NCI-H524 (cell line): ENCODE measurements at places on chromosomes 13 and 19.

DNA sequence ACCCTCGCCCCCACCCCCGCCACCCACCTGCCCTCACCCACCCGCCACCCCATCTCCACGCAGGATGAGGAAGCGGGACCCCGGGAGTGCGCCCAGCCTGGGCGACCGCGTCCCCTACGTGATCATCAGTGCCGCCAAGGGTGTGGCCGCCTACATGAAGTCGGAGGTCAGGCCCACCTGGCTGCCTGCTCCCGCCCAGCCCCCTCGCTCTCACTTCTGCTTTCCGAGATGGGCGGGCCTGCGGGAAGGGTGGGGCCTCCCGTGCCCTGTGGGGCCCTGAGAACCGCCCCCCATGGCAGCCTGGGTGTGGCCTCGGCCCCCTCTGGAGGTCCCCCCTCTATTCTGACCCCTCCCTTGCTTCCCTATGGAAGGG is 3.1 kb upstream of the SPIB start:
- DNase-seq = no peak

DNA sequence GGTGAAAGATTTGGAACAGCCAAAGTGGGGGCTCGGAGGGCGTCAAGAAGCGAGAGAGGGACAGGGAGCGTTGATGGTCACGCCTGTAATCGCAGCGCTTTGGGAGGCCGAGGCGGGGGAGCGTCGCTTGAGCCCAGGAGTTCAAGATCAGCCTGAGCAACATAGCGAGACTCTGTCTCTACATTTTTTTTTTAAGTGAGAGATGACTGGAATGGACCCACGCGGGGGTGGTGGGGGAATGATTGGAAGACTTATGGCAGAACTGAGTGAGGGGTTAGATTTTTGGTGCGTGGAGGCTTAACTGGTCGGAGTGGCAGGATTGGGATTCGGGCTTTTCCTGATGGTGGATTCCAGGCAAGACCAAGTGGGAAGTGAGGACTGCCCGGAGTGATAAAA is 725 bp downstream of the PSMD8 start:
- no peak for DNase-seq

DNA sequence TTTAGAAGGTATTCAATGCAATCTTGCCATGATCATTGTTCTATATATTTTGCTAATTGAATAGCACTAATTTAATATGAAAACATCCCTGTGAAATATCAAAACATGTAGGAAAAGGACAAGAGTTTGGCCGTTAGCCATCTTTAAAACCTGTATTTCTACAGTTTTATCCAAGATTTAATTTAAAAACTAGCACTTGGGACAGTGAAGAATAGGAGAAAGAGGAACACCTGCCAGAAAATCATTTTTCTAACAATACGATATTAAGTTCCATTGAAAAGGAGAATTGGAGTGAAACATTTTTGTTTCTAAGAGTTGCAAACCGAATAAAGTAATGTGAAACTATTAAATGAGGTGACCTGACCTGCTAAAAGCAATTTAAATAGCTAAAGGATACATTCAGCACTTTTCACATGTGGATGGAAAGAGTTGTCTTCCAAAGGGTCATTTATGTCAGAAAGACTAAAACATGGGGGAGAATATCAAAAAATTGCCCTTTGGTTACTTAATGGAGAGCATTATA is 1673.6 kb upstream of the MIR17HG start:
- DNase-seq = no peak

- no peak for DNase-seq
These were observed 13.7 kb downstream of the LGALS7 start for GRCh38 chr19:38759590-38760003.

GRCh38 chr13:113792236-113792770 is 33.3 kb downstream of the TMEM255B start:
- DNase-seq = no peak
